Fibroblast of mammary gland (primary cell): ENCODE measurements at places on chromosomes 11 and 22.

DNA sequence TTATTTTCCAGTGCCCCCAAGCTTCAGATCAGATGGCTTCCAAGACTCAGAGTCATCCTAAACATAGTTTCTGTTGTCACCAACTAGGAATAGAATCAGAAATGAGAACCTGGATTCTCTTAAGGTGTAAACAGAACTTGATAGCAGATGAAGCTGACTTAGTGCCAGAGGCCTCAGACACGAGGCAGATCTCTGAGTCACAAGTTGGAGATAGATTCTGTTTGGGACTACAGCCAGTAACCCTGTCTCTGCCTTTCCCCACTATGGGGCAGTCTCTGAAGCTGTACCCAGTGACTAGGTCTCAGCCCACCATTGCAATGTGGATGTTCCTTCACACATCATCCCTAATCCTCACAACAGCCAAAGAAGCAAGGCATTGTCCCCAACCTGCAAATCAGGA lies 25.4 kb downstream of the NEU3 start:
- peak; percentile 91 for DNase-seq

- DNase-seq: no peak
These were observed 5.6 kb downstream of the SYTL2 start for GRCh38 chr11:85805387-85805786.

DNA sequence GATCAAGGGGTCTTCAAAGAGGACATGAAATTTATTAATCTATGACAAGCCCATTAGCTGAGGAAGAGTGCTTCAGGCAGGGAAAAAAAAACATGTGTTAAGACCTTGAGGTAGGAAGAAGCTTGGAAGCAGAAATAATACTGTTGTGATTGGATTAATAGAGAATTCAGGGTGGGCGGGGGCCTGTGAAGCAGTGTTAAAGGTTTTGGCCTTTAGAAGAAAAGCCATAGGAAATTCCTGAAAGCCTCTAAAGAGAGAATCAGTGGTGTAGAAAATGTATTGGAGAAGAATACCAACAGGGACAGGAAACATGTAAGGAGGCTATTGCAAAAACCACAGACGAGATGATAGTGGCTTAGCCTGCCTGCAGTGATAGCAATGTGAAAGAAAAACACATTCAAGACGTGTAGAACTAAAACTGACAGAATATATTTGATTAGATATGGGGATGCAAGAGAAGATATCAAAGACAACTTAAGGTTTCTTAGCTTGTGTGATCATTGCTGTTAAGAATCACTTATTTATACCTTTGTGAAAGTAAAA lies 404.4 kb upstream of the ANO3 start:
- no peak for DNase-seq

DNA sequence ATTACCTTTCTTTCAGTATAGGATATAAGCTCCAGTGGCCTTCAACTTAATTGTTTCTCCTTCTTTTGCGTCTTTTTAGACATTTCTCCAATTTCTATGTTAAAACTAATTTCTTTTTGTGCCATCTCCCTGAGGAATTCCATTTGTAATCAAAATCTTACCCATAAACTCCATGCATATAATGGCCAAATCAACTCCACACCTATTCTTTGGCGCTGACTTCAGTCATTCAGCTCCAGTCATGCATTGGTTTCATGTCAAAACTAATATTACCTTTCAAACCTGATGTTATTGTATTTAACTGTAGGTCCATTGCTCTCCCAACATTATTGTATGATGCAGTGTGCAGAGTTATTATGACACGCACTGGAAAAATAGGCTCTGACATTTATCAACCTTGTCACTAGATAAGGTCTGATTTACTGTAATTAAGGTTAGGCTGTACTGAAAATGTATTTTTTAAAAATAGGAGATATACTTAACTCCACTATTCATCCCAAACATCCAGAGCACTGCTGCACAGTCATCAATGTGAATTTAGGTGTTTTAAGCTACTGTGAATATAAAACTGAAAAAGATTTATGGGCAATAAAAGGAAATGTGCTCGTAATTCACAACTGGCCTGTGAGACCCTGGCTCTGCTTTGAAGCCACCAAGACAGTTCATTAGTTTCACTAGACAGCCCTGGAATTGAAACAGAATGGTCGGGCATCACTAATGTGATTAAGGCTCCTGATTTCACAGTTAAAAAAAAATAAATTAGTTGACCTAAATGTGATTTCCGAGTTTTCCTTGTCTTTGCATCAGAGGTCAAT lies 180.6 kb upstream of the GRIA4 start:
- DNase-seq: no peak

- DNase-seq: no peak
These were observed 44.5 kb downstream of the SLC22A24 start for GRCh38 chr11:63099555-63099954.

DNA sequence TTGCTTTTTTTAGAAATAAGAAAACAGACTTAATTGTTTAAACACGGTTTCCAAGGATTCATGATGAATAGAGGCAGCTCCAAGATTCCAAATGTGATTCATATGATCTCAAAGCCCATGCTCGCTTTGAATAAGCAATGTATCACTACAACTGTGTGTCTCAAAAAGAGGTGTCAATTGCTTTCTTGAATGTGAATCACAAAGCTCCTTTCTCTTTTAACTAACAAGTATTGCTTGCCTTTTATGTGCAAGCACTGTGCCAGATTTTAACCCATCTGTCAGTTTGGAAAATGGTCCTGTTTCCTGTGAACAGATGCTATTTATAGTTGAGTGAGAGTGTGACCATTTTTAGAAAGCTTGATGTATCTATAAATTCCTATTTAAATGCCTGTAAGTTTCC lies 6.5 kb downstream of the OOSP1 start:
- no peak for DNase-seq

GRCh38 chr11:11789735-11790369 lies 51.9 kb upstream of the USP47 start:
- DNase-seq: peak; percentile 23

- no peak for DNase-seq
These were observed 393.2 kb upstream of the TENM4 start for GRCh38 chr11:79834015-79834414.

DNA sequence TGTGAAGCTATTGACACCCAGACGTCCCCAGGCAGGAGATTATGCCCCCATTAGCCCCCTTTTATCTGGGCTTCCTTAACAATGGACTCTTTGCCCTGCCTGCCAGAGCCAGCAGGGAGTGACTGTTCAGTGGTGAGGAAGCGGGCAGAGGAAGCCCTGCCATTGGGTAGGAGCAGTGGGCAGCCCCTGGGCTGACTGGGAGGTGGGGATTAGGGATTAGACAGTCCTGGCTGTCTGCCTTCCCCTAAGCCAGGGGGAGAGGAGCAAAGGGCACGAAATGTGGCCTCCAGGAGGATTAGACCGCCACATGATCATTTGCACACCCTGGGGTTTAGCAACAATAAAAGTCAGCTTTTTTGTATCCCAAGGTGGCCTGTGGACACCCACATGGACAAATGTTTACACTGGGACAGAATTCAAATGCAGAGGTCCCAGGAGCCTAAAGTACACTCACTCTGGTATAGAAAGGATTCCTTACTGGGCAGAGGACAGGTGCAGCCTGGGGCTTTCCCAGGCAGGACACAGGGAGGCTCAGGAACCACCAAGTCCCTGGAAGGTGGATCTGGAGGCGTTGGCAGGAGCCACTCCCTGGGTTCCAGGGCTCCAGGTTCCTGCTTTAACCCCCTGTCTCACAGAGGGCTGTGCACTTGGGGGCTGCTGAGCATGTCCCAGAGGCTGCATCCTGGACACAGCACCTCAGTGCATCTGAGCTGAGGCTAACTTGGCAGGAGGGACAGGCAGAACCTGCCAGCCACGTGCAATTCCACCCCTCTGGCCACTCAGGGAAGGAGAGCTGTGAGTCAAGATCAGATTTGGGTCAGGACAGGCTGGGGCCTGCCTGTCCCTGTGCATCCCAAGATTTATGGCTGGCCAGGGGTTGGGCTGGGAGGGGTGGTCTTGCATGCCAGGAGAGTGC lies 2.1 kb downstream of the PNPLA3 start:
- DNase-seq: no peak

DNA sequence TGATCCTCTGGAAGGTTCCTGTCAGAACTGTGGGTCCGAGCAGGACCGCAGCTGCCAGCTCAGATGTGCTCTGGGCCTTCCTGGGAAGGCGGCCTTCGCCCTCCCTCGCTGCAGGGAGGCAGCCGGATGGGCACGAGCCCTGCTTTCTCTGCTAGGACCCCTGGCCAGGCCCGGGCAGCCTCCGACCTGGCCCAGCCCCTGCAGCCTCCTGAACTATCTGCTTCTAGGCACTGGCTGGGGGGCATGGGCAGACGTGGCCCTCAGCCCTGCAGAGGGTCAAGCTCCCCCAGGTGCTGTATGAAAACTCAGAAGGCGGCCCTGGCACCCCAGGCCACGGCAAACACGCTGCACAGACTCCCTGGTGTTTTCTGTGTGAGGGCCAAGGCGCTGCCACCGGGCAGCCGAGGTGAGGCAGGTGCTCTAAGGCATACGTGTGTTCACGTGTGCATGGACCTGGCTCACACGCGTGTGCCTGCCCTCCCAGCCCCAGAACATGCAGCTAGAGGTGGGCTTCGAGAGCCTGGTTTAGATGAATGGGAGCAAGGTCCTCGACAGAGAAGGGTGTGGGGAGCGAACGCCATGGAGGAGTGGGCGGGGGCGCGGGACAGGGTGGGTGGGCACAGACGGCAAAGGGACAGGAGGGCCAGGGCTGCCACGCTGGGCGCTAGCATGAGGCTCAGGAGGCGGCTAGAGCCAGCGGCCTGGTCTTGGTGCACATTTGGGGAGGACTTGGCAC lies 4.3 kb downstream of the LRFN4 start:
- no peak for DNase-seq

DNA sequence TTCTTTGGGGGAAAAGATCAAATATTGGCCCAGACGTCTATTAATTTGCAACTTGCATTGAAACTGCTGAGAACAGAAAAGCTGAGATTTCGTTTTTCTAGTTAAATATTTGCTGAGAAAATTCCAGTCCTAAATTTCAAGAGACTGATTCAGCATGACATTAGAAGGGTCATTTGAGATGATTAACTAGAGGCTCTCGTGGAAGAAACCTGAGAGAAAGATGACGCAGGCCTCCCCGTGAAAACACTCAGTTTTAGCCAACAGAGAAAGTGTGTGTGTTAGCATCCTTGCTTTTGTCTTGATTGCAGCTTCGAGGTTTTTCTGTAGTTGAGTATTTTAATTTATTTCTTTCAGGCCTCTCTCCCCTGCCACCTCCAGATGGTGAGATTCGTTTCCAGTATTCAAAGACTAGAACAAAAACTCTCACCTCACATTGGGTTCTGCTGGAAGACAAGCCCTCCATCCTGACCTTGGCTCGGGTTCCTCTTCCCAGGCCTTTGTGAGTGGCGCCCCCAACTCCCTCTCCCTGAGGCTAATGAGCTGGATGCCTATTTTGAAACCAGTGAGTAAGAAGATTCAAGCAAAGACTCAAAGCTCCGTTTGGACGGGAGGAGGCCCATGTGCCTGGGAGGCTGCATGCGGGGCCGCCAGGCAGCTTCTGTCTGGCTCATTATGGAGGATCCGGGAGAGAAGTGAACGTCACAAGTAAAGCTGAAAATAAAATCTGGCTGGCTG lies 52.4 kb downstream of the CELSR1 start:
- peak; percentile 19 for DNase-seq

DNA sequence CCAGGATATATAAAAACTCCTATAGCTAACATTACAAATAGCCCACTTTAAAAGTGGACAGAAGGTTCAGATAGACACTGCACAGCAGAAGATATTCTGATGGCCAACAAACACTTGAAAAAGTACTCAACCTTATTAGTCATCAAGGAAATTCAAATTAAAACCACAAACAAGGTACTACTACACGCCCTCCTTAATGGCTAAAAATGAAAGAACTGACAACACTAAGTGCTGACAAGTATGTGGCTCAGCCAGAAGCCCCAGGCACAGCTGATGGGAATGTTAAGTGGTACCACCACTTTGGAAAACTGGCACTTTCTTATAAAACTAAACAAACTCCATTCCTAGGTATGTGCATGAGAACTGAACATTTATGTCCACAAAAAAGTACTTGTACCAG lies 320.1 kb downstream of the TBC1D22A start:
- no peak for DNase-seq

- DNase-seq: peak; percentile 62
These were observed 12.8 kb downstream of the ARRB1 start for GRCh38 chr11:75338516-75339208.

DNA sequence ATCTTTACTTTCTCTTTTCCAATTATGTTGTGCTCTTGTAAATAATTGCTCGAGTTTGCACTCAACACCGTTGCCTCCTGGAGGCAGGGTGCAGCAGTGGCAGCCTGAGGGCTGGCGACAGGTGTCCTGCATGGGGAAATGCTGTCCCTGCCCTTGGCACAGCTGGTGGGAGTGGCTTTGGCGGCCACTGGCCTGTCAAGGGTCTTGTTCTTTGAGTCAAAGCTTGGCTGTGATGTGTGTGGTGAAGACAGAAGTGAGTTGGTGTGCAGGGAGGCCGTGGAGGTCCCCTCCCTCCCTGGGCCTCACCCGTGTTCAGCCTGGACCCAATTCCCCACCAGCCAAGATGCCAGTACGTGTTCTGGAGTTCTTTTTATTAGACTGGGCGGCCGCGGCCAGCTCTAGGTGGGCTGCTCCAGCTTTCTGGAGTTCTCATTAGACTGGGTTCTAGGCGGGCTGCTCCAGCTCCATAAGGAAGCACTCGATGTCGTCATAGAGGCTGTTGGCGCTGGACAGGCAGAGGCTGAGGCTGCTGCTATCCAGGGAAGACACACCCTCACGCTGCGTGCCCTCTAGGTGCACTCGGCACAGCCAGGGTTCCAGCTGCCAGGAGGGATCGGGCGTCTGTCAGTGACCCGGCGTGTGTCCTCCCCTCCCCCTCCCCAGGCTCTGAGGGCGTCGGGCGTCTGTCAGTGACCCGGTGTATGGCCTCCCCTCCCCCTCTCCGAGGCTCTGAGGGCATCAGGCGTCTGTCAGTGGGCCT lies 3.4 kb downstream of the IRF7 start:
- peak; percentile 29 for DNase-seq

DNA sequence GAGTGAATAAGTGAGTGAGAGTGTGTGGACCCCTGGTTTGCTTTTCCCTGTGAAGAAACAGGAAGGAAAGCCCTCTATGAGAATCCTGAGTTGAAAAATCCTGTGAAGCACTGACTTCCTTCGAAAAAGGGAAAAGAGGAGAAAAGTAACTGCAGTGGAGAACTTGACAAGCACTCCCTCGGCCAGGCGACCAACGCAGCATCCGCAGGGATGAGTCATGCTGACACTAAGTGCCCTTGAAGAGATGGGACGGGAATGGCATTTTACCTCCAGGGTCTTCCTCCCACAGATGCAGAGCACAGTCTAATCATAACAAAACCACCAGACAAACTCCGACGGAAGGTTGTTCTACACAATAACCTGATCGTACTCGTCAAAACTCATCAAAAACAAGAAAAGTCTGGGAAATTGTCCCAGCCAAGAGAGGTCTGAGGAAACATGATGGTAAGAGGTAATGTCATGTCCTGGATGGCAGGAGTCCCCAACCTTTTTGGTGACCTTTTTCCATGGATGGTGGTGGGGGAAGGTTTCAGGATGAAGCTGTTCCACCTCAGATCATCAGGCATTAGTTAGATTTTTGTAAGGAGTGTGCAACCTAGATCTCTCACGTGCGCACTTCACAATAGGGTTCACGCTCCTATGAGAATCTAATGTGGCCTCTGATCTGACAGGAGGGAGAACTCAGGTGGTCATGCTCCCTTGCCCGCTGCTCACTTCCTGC lies 132.2 kb upstream of the B3GAT1 start:
- no peak for DNase-seq
